ENCODE measurements at places on chromosomes 11 and 22.

- no peak for DNase-seq
These were observed 17.3 kb upstream of the RASD2 start for GRCh38 chr22:35523167-35523947.

DNA sequence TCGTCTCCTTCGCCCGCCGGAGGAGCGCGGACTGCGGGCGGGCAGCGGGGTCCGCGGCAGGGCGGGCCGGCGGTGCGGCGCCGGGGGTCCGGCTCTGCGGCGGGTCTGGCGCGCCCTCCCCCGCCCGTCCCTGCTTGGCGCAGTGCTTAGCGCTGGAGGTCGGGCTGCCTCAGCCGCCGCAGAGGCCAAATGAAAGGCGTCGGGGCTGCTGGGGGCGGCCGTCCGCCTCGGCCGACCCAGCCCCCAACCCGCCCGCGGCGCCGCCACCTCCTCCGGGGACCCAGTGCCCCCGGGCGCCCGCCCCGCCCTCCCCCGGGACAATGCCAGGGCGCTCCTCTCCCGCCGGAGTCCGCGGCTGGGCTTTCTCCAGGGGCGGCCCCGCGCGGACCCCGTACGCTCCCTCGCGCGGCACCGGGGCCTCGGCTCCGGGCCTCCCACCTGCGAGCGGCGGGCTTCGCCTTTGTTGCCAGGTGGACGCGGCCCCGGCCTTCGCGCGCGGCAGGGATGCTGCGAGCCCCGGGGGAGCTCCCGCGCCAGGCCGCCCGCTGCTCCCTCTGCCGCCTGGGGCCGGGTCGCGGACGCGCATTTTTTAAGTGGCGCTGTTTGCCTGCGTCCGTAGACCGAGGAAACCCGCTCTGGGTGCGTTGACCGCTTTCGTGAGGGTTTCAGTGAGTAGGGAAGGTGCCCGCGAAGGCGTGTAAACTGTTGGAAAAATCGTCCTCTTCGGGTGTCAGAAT, 583 bp downstream of the APLP2 start:
- peak; percentile 35 for DNase-seq

GRCh38 chr11:119800171-119800570, 71.2 kb upstream of the NECTIN1 start:
- DNase-seq: no peak

DNA sequence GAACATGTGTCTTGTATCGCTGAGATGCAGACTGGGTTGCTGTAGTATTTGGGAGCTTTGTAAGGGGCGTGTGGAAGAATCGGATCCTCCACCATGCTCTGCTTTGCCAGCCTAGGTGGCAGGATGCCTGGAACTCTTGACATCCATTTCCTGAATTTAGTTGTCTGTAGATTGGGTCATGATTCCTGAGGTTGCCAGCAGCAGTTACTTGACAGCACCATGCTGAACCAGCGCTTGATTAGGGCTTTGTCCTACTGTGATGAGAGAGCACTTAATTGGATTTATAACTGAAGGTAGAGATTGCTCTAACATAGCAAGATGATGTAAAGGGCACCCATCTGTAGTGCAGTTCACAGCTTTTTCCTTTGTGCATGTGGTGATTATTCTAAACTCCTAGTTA, 75.6 kb upstream of the HORMAD2 start:
- DNase-seq: no peak

GRCh38 chr11:34348919-34349318, 8.9 kb downstream of the ABTB2 start:
- no peak for DNase-seq

DNA sequence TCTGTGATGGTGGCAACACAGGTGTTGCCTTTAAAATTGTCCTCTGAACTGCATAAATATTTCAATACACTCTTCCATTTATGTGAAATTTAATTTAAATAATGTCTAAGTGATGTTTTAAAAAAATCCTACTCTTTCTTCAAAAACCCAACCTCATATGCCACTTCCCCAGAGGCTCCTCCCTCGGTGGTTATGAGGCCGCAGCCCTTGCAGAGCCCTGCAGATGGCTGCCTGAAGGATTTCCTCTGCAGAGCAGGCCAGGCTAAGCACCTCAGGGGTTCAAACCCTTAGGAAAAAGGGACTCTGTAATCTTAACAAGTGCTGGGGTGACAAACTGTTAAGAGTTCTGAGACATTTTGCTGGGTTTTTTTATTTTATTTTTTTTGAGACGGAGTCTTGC, 25.2 kb downstream of the MORC2 start:
- DNase-seq: no peak

GRCh38 chr11:1563697-1564534, 8.2 kb downstream of the DUSP8 start:
- DNase-seq: no peak

- no peak for DNase-seq
These were observed 3.0 kb downstream of the PTPRCAP start for GRCh38 chr11:67434395-67434881.

GRCh38 chr11:111871693-111872161, 346 bp upstream of the ALG9 start:
- DNase-seq: no peak

GRCh38 chr11:40129266-40129665, 1330.2 kb downstream of the LRRC4C start:
- DNase-seq: no peak

- DNase-seq: no peak
These were observed 17.7 kb downstream of the CTNND1 start for GRCh38 chr11:57779276-57779675.

- DNase-seq: no peak
These were observed 206.5 kb upstream of the PDGFD start for GRCh38 chr11:104370478-104370877.

GRCh38 chr11:95584180-95584579, 205.4 kb downstream of the FAM76B start:
- no peak for DNase-seq

DNA sequence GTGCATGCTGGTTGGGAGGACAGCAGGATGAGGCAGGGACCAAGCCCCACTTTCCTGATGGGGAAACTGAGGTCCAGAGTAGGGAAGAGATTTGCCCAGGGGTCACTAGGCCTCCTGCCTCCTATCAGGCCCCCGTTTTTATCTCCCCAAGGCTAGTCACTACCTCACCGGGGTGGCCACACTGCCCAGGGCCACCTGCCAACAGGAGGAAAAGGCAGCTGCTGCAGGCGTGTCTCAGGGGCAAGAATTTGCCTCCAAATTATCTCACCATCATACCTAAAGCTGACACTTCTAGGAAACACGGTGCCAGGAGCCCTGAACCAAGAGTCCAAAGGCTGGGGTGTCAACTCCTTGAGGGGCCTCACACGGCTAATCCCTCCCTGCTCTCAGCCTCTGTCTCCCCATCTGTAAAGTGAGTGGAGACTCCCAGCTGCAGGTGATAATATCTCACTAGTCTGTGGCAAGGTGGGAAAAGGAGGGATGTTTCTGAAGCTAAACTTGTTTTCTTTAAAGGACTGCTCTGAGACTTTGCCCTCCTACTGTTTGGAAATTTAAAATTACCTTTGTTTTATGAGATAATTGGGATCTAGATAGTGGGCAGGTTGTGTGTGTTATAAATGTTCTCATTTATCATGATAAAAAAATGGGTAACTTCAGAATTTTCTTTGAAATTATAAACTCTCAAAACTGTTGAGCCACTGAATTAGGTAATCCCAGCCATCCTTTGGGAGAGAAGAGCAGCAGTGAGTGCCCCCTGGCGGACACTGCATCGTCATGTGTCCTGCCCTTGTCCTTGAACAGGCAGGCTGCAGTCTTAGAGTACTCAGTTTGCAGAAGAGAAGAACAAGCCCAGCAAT, 60.0 kb downstream of the MYO7A start:
- peak; percentile 89 for DNase-seq

- DNase-seq: no peak
These were observed 49.2 kb downstream of the CNTN5 start for GRCh38 chr11:99069856-99070444.

DNA sequence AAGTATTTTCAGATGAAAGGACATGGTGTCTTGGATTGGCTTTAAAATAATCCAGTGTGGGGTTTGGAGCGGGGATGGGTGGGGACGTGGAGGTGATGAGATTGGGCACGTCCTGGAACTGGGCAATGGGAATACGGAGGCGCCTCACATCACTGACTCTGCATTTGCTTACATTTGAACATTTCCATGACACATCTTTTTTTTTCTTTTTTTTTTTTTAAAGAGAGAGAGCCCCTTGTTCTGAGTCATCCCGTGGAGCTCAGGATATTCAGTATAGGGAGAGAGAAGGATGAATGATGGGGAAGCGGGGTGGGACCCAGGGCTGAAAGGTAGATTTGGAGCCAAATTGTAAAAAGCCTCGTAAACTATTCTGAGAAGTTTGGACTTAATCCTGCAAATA, 142.7 kb downstream of the FBXO7 start:
- DNase-seq: no peak

DNA sequence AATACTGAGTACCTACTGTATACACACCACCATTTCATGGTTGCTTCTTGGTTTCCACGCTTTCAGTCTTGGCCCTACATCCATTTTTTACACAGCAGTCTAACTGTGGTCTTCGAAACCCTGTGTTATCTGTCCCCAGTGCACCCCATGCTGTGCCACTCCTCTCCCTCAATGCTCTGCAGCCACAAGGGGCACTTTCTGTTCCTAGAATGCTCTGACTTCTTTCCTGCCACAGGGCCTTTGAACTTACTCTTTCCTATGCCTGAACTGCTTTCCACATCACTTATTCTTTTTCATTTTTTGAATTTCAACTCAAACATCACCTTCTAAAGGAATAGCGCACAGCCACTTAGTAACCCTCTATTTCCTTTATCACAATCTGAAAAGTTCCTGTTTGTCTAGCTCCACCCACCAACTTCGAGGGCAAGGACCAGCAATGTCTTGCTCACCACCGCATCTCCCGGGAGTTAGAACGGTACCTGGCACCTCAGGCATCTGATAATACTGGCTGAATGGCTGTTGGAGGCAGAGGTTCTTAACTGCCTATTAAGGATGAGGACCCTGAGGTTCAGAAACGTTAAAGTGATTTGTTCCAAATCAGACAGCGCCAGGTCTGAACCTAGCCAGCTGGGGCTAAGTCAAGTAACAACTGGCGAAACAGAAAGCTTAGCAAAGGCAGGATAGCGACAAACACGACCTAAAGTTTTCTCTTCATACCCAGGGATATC, 568 bp downstream of the ALG8 start:
- no peak for DNase-seq

DNA sequence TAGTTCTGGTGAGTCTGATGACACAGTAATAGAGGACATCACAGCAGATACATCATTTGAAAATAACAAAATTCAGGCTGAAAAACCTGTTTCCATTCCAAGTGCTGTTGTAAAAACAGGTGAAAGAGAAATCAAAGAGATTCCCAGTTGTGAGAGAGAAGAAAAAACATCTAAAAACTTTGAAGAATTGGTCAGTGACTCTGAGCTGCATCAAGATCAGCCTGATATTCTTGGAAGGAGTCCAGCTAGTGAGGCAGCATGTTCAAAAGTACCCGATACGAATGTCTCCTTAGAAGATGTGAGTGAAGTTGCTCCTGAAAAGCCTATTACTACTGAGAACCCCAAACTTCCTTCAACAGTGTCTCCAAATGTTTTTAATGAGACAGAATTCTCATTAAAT, 38.7 kb downstream of the RTN3 start:
- DNase-seq: no peak

DNA sequence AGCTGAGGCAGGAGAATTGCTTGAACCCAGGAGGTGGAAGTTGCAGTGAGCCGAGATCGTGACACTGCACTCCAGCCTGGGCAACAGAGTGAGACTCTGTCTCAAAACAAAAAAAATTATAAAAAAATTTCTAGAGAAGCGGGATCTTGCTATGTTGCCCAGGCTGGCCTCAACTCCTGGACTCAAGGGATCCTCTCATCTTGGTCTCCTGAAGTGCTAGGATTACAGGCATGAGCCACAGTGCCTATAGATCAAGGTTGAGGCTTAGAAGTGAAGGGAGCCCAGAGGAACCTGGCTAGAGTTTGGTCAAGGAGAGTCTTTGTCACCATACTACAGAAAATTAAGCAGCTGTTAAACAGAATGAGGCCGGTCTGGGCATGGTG, 1.4 kb upstream of the MCM5 start:
- DNase-seq: no peak

- DNase-seq: no peak
These were observed 96.6 kb downstream of the COMMD9 start for GRCh38 chr11:36192425-36193289.

- DNase-seq: no peak
These were observed 15.9 kb downstream of the WNT11 start for GRCh38 chr11:76190376-76190775.

DNA sequence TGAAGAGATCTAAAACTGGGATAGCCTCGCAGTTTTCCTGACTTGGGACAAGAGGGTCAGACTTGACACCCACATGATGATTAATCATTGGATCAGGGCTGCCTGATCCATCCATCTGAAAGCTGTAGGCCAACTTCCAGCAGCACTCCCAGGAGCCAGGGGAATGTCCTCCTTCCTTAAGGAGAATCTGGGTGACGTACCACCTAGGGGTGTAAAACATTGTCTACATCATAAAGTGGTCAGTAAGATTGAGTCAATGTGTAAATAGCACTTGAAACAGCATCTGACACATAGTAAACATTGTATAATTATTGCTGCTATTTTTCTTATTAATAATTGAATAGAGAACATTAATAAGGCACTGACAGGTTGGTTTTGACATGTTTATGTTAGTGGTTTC, 392.8 kb downstream of the JRKL start:
- DNase-seq: no peak

DNA sequence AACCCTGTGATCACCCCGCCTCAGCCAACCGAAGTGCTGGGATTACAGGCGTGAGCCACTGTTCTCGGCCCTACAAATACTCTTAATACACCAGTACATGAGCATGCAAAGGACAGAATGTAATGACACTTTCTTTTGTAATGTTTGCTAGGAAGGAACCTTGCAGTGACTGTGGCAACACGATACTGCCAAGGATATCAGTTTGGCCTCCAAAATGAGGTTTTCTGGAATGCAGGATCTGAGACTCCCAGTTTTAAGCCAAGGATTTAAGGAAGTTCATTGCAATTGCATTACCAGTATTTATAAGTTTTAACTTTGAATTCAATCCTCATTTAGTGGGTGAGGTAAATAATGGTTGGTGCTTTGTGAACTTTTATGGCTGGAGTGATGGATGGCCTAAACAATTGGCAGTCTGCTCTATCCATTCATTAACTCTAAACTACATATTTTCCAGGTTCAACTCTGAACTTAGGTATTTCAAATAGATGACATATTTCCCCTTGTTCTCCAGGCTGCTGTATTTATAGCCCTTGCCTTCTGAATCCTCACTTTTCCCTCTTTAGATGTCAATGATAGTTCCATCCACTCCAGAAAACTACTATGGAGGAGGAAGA, 330.3 kb downstream of the C11orf87 start:
- no peak for DNase-seq

- DNase-seq: peak; percentile 98
These were observed 14.4 kb upstream of the CDC42EP1 start for GRCh38 chr22:37545703-37546436.

GRCh38 chr11:130763087-130763980, 152.9 kb downstream of the SNX19 start:
- no peak for DNase-seq

GRCh38 chr11:86151174-86152005, 82.5 kb upstream of the PICALM start:
- DNase-seq: peak; percentile 45

- peak; percentile 63 for DNase-seq
These were observed 2.3 kb upstream of the DUSP8 start for GRCh38 chr11:1574238-1574932.
